ENCODE measurements at places on chromosomes 12 and 14. TPM values are rescaled to one million over a fixed set of nuclear protein-coding genes. Genes with fewer than 3 reads are reported as not detected.

DNA sequence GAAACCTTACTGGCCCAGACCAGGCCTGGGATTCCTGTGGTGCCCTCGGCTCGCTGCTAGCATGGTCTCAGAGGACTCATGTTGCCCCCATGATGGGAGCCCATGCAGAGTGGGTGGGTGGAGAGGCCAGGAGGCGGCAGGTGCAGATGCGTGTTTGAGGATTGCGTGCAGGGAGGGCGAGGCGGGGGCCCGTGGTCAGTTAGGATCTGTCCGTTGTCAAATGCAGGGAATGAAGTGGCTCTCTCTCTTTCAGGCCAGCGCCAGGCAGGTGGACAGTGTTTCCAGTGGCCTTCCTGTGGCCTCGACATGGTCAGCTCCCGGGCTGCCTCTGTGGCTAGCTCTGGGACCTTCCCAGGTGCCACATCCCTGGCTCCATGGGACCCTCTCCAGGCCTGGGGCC, 39.3 kb upstream of the DLK1 start:
- H3K4me3 ChIP-seq: no peak overlapping the region
- H3K27me3 ChIP-seq: peaks cover 2% of the 10 kb centered on the region
- no peak for DNase-seq
- no peaks in the 10 kb centered on the region for H3K4me1 ChIP-seq
- H3K27ac ChIP-seq: no peak overlapping the region

- H3K4me1 ChIP-seq: no peaks in the 10 kb centered on the region
- DNase-seq: peak; percentile 2
- H3K27ac ChIP-seq: no peak overlapping the region
- H3K27me3 ChIP-seq: no peaks in the 10 kb centered on the region
- no peak overlapping the region for H3K4me3 ChIP-seq
These were observed 224.3 kb downstream of the NEDD1 start for GRCh38 chr12:97131220-97131981.

GRCh38 chr12:97924122-97924521, 461.5 kb downstream of the RMST start:
- no peak overlapping the region for H3K27ac ChIP-seq
- no peak for DNase-seq
- H3K36me3 ChIP-seq: no peaks in the 10 kb centered on the region
- no peak overlapping the region for H3K4me3 ChIP-seq
- H3K27me3 ChIP-seq: no peaks in the 10 kb centered on the region

DNA sequence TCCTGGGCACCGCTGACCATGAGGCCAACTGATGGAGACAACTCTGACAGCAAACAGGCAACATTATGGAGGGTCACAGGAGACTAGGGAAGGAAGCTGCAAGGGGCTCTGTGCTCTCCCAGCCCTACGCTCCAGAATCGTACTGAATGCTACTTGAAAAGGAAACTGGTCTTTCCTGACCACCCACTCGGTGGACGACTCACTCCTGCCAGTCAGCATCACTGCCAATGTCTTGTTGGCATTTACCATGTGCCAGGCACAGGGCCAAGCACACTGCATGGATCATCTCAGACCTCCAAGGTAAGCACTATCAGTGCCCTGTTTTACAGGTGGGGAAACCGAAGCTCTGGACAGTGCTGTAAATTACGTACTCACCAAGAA, 38.0 kb downstream of the CCDC85C start:
- peaks cover 6% of the 10 kb centered on the region for H3K4me1 ChIP-seq
- no peak for DNase-seq
- no peaks in the 10 kb centered on the region for H3K27me3 ChIP-seq
- H3K36me3 ChIP-seq: no peaks in the 10 kb centered on the region

The FOXG1 gene
- not detected for total RNA-seq

The TOMM20L gene
- not detected for total RNA-seq

The CCDC197 gene
- total RNA-seq: not detected

Measured in fibroblast of lung (primary cell).